Aorta (tissue), 5 donors: ENCODE measurements at places on chromosomes 7 and 10. TPM values are rescaled to one million over a fixed set of nuclear protein-coding genes. Genes with fewer than 3 reads are reported as not detected.

Gene GHRHR
- 3.3 TPM for polyA plus RNA-seq

Gene ZCWPW1
- polyA plus RNA-seq, result 18.7 TPM

Gene IFIT1
- polyA plus RNA-seq, result 13.6 TPM

Gene CDK6
- polyA plus RNA-seq, result 2.8 TPM

Gene OR13A1
- not detected for polyA plus RNA-seq

Gene CYP3A7
- 0.05 TPM for polyA plus RNA-seq

Gene TMEM184A
- polyA plus RNA-seq, result 6.1 TPM

DNA sequence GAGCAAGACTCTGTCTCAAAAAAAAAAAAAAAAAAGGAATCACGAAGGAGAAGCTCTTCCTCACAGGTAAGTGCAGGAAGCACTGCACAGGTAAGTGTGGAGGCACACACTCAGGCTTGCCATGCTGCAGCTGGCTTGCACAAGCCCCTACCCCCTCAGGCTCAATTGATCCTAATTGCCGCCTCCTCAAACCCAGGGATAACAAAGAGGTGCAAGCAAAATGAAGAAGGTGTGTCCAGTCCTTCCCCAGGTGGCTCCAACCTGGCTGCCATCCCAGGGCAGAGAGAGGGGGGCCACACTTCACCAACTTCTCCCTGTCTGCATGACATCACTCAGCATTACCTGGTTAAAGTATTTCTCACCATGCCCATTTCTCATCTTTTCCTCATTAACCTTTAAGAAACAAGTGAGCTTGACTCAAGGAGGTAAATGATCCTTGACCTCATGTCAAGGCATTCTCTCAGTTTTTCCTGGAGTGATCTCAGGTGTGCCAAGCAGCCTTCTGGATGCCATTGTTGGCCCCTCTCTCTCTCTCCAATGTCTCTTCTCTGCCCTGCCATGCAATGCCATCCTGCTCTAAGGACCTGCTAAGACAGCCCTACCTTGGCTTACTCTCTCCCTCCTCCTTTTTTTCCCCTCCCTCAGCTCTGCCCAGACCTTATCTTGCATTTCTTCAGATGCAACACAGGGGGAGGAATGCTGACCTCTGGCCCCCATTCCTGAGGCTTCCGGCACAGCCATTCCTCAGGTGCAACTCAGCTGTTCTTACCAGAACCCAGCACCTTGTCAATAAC lies 13.0 kb upstream of the TRPV6 start:
- H3K36me3 ChIP-seq, result no peaks in the 10 kb centered on the region
- H3K27ac ChIP-seq, result no peak overlapping the region
- DNase-seq, result no peak
- H3K27me3 ChIP-seq, result no peaks in the 10 kb centered on the region

DNA sequence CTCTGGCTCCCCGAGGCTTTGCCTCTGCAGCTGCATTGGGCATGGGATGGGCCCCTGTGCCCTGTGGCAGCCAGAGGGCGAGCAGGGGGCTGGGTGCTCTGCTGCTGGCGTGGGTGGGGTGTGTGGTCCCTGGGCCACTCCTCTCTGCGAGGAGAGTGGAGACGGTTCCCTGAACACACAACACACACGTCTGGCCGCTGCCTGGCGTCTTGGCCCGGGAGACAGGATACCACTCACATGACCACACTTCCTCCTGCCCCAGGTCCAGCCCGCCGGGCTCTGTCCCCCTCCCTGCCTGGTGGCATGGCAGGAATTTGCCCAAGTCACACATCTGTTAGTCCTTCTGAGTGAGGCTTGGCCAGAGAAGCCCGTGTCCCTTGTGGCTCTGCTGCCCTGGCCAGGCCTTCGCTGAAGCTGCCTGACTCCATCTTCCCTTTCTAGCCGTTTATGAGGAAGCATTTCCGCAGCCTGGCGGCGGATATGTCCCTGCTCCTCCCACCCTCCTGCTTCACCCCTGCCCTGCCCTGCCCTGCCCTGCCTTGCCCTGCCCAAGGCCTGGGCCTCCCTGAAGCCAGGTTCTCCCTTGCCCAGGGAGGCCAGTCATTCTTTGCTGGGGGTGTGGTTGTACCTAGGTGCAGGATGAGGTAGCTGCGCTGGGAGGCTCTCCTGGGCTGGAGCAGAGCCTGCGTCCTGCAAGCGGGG lies 3.0 kb downstream of the BRI3 start:
- no peaks in the 10 kb centered on the region for H3K36me3 ChIP-seq
- no peaks in the 10 kb centered on the region for H3K4me1 ChIP-seq
- DNase-seq, result peak; percentile 93
- no peaks in the 10 kb centered on the region for H3K27me3 ChIP-seq
- no peak overlapping the region for H3K4me3 ChIP-seq

GRCh38 chr10:5670662-5671375 lies 4.4 kb upstream of the ASB13 start:
- H3K4me1 ChIP-seq, result no peaks in the 10 kb centered on the region
- no peaks in the 10 kb centered on the region for H3K36me3 ChIP-seq
- no peaks in the 10 kb centered on the region for H3K27me3 ChIP-seq
- H3K27ac ChIP-seq, result no peak overlapping the region

DNA sequence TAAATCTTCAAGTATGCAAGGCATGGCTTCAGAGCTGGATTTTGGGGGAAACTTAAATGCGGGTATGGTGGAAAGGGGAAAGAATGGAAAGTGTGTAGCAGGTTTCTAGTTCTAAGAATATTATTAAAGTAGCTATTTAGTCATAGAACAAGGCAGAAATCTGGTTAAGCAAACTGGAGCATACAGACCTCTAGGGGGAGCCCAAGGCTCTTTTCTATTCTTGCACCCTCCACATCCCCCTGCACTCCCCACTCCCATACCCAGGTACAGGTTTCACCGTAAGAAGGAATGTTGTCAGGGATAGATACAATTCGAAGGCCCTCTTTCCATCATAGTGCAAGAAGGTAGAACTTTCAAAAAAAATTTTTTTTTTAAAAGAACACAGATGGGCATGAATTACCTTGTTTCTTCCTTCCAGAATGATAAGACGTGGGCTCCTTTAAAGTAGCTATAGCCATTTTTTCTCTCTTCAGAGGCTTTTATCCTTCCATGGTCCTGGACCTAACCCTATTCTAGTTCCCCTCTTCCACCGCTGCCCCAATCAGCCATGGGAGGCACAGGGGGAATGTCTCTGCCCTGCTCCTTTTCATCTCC lies 41.5 kb upstream of the SMIM30 start:
- H3K27me3 ChIP-seq, result no peaks in the 10 kb centered on the region
- H3K36me3 ChIP-seq, result no peaks in the 10 kb centered on the region
- H3K27ac ChIP-seq, result no peak overlapping the region
- no peaks in the 10 kb centered on the region for H3K4me1 ChIP-seq
- H3K4me3 ChIP-seq, result no peak overlapping the region
- no peak for DNase-seq

DNA sequence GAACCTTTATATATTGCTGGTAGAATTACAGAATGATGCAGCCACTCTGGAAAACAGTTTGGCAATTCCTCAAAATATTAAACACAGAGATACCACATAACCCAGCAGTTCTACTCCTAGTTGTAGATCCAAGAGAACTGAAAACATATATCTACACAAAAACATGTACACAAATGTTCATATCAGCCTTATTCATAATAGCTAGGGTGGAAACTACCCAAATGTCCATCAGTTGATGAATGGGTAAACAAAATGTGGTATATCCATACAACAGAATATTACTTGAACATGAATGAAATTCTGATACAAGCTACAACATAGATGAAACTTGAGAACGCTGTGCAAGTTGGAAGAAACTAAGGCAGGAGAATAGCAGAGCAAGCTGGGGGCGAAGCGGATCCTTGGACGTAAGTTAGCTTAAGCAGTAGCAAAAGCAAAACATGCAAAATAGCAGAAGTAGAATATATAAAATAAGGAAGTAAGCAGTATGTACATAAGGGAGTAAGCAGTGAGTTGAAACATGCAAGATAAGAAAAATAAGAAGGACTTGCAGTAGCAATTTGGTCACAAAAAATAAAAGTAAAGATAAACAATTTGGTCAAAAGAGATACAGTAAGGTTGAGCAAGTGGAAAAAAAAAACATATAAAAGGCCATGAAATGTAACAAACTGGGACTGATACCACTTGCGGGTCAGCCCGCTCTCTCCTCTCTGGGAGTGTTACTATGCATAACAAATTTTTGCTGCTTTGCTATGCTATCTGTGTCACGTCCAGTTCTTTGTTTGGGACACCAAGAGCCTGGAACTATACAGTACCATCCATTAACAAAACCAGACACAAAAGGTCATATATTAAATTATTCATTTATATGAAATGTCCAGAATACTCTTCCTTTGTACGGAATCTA lies 18.0 kb upstream of the HILPDA start:
- H3K36me3 ChIP-seq, result no peaks in the 10 kb centered on the region
- H3K27ac ChIP-seq, result no peak overlapping the region
- no peak overlapping the region for H3K4me3 ChIP-seq
- H3K4me1 ChIP-seq, result no peaks in the 10 kb centered on the region
- H3K27me3 ChIP-seq, result no peaks in the 10 kb centered on the region
- no peak for DNase-seq

- H3K27ac ChIP-seq, result no peak overlapping the region
- no peaks in the 10 kb centered on the region for H3K27me3 ChIP-seq
- no peaks in the 10 kb centered on the region for H3K36me3 ChIP-seq
- H3K4me3 ChIP-seq, result no peak overlapping the region
These were observed 155.4 kb downstream of the POU6F2 start for GRCh38 chr7:39133088-39133487.

GRCh38 chr10:122294511-122295450 lies 23.7 kb downstream of the BTBD16 start:
- H3K4me1 ChIP-seq, result no peaks in the 10 kb centered on the region
- no peaks in the 10 kb centered on the region for H3K36me3 ChIP-seq
- no peak overlapping the region for H3K4me3 ChIP-seq
- no peaks in the 10 kb centered on the region for H3K27me3 ChIP-seq
- no peak overlapping the region for H3K27ac ChIP-seq
- DNase-seq, result no peak

DNA sequence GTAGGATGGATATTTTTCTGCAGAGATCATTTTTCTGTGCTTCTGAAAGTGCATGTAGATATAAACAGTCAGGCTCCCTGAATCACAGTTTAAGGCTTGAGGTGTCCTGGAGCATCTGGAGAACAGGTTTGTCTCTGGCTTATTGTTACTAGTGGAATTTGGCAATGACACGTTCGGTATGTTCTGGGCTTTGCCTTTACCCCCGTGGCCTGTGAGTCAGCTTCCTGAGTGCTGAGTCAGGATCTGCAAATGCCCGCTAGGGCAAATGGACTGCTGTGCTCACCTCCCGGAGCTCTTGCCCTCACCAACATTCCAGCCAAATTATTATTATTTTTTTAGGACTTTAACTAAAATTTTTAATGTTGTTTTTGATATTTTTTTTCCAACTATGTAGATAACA lies 192.5 kb upstream of the PRSS1 start:
- no peak overlapping the region for H3K4me3 ChIP-seq
- peak; percentile 81 for DNase-seq
- H3K27ac ChIP-seq, result no peak overlapping the region
- no peaks in the 10 kb centered on the region for H3K4me1 ChIP-seq
- H3K27me3 ChIP-seq, result no peaks in the 10 kb centered on the region

DNA sequence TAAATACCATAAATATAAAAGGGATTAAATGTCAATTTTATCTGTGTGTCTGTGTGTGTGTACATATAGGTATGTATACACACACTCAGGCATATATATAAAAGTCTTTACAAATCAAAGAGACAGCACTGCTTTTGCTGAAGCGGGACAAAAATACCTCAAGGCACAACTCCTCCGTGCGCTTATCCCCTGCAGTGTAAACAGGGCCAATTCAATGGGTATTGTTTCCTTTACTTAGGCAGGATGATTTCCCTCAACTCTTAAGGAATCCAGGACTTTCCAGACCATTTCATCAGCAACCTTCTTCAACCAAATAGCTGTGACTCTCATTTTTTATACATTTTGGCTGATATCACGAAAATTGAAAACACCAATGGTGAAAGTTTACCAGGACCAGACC lies 227.7 kb downstream of the CRPPA start:
- H3K4me1 ChIP-seq, result no peaks in the 10 kb centered on the region
- H3K4me3 ChIP-seq, result no peak overlapping the region
- no peak overlapping the region for H3K27ac ChIP-seq
- no peaks in the 10 kb centered on the region for H3K27me3 ChIP-seq

DNA sequence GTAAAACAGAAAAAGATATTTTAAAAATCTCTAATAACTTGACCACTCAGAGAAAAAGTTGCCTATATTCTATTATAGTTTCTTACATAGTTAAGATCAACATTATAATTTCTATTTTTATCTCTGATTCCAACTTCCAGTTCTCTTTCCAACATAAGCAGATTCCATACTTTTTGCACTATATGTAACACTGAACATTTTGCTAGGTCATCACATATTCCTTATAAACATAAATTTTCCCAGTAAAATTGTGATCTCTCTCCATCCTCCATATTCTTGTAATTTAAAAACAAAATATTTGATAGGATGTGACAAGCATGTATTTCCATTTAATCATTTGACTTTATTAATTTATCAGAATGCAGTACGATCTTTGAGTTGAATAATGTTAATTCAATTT lies 170.4 kb upstream of the THSD7A start:
- no peaks in the 10 kb centered on the region for H3K4me1 ChIP-seq
- H3K27me3 ChIP-seq, result no peaks in the 10 kb centered on the region
- no peak for DNase-seq
- no peaks in the 10 kb centered on the region for H3K36me3 ChIP-seq
- H3K4me3 ChIP-seq, result no peak overlapping the region

GRCh38 chr10:68208424-68209042 lies 23.4 kb downstream of the ATOH7 start:
- H3K27ac ChIP-seq, result no peak overlapping the region
- H3K4me3 ChIP-seq, result no peak overlapping the region
- no peaks in the 10 kb centered on the region for H3K27me3 ChIP-seq
- no peaks in the 10 kb centered on the region for H3K4me1 ChIP-seq

DNA sequence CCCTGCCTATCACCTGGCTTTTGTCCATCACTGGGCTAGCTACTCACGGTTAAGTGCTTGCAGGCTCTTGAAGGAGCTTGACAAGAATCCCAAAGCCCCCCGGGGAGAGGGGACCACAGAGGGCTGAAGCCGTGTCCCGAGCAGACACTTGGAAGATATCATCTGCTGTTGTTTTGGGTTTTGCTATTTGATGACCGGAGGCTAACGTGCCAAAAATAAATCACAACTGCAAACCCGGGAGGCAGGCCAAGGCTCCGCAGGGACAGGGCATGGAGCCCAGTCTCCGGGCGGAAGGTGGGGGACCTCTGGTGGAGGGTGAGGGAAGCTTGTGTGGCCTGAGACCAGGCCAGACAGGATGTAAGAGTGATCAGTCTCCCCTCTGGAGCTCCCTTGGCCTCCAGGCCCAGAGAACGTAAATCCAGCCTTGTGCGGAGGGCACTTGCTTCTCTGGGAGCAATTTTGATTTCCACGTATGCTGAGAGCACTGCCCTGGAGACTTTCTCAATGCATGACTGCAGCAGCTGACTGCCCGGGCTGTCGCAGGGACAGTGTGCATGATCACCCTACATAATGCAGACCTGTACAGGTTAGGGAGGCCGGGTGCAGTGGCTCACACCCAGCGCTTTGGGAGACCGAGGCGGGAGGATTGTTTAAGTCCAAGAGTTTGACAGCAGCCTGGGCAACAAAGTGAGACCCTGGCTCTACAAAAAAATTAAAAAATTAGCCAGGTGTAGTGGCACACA lies at the start of gene PHKG1:
Gene PHKG1 (minus strand): TSS at position 164 of the 743 bp plus-strand sequence. CDS start 4,011 bp downstream, outside the sequence.
- no peaks in the 10 kb centered on the region for H3K27me3 ChIP-seq
- no peak within 1 kb of the TSS for H3K4me3 ChIP-seq
- H3K4me1 ChIP-seq, result no peaks in the 10 kb centered on the region
- no peaks in the 10 kb centered on the region for H3K36me3 ChIP-seq
- peak within 1 kb of the TSS; percentile 99 for H3K27ac ChIP-seq
